ENCODE measurements at places on chromosomes 16 and 17.
A peak's percentile ranks its signal among the peaks of the same experiment; 100 is the strongest.

GRCh38 chr17:74604761-74605160 lies 12.7 kb upstream of the CD300LD start:
- no peak for DNase-seq

DNA sequence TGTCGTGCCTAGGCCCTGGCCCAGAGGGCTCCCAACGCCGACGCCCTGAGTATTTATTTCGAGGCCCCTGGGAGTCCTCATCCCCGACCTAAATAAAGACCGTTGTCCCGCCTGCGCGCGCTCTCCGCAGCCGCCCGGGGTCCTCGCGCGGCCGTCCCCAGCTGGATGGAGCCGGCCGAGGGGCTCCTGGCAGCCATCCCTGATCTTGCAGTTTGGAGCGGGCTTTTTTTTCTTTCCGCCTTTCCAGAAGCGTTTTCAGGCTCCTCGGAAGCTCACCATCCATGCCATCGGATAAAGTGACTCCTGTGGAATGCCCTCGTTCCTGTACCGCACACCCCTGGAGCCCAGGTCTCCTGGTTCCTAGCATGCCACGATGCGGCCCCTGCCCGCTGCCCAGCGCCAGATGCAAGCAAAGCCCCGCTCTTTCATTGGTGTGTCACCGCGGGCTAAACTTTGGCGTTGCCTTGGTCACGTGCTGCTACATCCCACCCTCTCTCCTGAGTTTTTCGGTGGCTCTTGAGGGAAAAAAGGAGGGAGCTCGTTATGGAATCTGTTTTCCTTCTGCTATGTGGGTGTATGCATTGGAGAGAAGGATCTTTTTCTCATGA lies 716 bp downstream of the TMEM94 start:
- DNase-seq = no peak

DNA sequence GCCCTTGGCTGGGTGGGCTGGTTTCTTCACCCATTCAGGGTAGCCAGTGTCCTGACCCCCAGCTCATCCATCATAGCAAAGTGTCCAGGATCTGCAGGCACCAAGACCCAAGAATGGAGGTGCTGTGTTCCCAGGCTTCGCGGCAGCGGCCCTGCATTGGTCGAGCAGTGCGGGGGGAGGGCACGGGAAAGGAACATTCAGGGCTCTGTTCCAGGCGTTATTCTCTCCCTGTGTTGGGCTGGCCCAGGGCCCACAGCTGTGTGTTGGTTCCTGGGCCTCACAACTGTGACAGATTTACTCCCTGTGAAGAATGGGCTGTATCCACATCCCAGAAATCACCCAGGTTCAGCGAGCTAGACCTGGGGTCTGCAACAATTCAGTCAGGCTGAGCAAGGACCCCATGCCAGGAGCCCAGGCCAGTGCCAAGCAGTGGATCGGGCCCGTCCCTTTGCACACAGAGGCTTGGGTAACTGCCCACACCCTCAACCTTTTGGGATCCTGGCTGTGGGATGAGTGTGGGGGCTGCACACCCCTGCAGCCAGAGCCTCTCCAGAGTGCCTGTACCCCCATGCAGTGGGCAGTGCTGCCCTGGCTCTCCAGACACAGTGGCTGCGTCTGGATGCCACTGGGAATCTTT lies 10.0 kb downstream of the GPT2 start:
- DNase-seq = no peak

- no peak for DNase-seq
Observed at GRCh38 chr16:54409982-54410381, 123.4 kb upstream of the IRX3 start.

DNA sequence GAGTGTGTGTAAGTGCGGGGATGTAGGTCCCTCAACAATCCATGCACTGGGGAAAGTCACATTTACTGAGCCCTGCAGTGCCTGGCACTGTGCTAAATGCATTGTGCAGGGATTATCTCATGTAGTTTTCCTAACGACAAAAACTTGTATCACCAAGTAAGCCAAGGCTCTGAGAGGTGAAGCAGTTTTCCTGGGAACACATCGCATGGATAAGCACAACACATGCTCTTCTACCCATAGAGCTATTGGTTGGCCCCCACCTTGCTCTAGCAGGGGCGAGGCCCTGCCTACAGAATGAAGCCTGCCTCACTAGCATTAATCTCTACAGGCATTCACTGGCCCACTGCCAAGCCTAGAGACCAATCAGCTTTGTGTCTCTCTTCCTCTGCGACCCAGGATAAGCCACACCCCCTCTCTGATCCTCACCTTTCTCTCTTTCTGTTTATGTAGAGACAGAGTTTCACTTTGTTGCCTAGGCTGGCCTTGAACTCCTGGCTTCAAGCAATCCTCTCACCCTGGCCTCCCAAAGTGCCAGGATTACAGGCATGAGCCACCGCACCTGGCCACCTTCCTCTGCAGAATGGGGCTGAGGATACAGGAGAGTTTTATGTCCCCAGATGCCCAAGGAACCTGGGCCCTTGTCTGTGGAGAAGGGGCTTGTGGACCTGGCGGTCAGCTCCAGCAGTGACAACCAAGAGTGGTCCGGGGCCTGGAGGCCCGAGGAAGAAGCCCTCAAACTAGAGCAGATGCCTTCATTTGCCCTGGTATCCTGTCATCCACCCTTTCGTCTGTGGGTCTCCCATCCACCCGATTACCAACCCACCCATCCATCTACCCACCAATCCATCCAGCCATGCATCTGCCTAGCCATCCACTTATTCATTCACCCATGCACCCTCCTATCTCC lies 12.8 kb downstream of the CDH16 start:
- DNase-seq = peak; percentile 20

GRCh38 chr16:85328676-85329058 lies 216.4 kb upstream of the CIBAR2 start:
- no peak for DNase-seq

DNA sequence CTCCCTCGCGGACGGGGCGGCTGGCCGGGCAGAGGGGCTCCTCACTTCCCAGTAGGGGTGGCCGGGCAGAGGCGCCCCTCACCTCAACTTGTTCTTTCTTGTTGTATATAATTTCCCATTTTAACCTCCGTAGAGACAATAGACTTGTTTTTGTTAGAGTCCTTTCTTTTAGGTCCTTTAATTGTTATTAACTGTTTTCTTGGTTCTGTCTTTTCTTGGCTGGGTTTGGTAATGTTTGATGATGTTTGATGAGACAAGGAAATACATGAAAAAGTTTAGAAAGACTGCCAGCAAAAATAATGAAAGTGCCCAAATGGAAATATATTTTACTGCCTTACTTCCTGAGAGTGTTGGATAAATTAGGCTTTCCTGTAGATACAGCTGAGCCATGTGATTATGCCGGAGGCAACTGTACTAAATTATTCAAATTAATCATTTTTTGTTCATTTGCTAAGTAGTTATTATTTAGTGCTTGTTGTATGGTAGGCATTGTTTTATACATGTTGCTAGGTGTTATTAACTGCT lies 30.9 kb downstream of the PRPSAP2 start:
- DNase-seq = no peak

GRCh38 chr16:30902029-30902972 lies 5.9 kb downstream of the CTF1 start:
- DNase-seq = peak; percentile 42

DNA sequence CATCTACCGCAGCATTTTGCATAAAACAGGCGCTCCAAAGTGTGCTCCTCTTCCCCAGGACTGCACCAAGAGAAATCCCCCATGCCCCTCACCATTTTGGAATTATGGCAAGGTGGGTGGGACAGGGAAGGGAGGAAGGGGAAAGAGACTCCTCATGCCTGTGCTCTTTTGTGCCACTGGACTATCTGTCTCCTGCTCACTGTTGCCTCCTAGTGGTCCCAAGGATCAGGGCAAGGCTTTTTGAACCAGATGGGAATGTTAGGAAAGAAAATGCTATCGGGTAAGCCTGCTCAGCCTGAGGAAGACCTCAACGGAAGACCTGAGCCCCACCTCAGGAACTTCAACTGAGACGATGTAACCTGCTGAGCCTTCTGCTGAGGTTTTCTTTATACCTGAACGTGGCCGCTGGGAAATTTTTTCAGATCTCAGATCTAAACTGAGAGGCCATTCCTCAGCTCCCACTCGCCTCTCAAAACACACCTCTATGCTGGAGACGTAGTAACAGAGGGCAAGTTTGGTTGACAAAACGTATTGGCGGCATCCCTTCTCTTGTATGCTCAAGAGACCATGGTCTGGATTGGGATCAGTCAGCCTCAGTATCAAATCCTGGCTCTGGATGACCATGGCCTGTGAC lies 58.3 kb downstream of the SPACA3 start:
- DNase-seq = no peak

DNA sequence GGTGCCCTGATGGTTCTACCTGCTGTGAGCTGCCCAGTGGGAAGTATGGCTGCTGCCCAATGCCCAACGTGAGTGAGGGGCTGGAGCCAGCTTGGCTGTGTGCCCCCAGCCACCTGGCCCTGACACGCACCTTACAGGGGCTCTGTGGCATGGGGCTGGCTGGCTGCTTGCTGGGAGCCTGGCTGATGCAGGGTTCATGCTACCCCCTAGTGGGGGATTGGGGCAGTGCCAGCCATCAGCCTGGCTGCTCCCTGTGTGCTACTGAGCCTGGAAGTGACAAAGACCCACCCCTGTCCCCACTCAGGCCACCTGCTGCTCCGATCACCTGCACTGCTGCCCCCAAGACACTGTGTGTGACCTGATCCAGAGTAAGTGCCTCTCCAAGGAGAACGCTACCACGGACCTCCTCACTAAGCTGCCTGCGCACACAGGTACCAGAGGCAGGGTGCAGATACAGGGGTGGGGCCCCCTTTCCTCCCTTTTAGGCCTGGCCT lies 5.7 kb downstream of the GRN start:
- peak; percentile 78 for DNase-seq

DNA sequence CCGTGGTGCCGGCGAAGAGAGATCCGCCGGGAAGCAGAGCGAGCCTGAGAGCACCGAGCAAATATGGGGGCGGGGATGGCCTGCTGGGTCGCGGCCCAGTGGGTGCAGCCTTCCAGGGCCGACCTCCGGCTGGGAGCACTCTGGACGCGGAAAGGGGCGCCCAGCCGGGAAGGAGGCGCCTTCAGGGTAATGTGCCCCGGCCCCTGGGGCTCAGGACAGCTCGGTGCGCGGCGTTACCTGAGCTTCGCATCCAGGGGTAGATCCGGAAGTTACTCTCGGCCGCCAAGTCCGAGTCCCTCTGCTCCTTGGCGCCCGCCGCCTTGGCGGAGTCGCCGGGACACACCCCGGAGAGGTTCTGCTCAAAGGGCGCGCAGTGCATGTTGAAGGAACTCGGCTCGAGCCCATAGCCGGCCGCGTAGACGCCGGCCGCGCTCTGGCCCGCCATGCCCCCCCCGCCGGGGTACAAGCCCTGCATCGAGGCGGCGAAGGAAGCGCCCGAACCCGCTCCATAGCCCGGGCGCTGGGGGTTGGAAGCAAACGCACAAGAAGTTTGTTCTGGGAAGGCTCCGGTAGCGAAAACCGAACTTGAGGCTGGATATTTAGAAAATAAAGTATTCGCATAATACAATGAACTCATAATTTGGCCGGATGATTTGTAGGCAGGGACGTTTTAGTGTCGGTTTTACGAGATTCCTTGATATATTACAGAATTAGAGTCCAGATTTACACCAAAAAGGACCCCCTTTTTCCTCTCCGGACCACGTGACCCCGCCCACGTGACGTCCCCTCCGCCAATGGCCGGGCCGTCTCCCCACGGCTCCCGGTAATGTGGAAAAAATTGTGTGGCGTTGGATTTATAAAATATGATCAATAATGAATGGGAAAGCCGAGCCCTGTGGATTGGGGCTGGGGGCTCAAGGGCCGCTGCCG lies at the start of gene HOXB7:
HOXB7 (minus strand) TSS at position 736 of the 930 bp plus-strand sequence; CDS start at position 637, 99 bp downstream.
- peak; percentile 66 for DNase-seq

DNA sequence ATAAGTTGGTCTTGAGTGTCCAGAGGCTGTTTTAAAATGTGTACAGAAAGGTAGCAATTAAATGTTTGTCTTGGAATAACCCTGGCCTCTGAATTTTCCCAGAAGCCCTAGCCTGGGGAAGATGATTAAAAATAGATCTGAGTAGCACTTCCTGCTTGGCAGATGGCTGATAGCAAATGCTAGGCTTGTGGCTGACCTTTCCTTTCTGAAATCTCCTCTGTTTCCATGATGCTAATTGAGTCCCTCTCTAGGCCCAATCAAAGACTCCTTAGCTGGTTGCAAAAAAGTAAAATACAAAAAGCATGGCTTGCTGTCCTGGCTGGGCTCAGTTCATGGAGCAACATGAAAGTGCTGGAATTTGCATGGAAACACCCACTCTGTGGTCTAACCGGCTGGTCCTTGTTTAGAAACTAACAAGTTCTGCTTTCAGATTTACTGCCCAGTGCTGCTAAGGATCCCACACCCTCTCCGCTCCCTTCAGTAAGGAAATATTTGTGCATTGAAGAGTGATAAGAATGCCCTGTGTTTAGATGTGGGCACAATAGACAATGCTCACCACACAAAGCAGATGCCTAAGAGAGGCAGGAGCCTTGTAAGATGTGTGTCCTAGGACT lies 40.8 kb downstream of the YPEL2 start:
- DNase-seq = no peak

- no peak for DNase-seq
Observed at GRCh38 chr16:75635036-75635435, 12.0 kb upstream of the ADAT1 start.

DNA sequence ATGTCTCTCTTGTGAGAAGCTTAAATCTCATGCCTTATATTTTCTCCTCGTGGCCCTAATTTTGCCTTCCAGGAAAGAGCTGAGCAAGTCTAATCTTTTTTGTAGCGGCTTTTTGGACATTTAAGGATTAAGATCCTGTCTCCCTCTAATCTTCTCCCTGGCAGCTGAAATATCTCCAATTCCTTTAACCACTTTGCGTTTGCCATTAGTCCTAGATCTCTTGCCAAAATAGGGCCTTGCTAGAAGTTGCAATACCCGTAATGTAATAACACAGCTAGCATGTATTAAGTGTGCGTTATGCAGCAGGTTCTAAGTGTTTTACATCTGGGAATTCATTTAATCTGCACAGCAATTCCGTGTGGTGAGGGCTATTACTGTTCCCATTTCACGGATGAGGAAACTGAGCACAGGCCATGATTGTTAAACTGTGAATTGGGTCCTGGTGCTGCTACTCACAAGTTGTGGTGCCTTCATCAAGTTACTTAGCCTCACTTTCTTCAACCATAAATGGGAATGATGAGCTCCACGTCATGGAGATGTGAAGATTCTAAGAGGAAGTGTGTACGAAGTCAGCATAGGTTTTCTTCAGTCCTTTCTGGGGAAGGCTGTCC lies 198.9 kb upstream of the ASIC2 start:
- no peak for DNase-seq
